ENCODE measurements at places on chromosomes 11 and 22.

- DNase-seq = no peak
Observed at GRCh38 chr22:42208362-42208761, 62.1 kb downstream of the TCF20 start.

DNA sequence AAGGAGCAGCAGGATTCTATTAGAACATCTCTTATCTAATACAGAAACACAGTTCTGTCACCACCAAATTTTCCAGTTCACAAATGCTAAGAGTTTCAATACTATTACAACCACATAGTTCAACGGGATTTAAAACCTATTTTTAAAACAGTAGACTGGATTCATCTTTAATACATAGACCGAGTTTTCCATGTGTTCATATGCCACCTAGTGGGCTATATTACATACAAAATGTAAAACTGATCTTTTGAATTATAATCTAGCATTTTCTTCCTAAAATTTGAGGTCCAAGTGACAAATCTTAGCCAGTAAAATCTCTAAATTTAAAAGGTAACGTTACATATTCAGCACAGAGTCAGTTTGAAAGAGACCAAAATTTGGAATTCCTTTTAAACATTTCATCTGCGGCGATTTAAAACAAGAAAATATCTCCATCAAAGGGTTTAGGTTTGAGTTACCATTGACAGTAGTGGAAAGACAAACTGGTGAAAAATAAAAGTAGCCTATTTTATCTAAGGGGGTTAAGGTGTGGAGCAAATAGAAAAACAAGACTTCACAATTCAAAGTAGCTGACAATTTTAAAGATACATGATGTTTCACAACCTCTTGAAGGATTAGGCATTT lies 269.3 kb upstream of the MPPED2 start:
- DNase-seq = no peak

DNA sequence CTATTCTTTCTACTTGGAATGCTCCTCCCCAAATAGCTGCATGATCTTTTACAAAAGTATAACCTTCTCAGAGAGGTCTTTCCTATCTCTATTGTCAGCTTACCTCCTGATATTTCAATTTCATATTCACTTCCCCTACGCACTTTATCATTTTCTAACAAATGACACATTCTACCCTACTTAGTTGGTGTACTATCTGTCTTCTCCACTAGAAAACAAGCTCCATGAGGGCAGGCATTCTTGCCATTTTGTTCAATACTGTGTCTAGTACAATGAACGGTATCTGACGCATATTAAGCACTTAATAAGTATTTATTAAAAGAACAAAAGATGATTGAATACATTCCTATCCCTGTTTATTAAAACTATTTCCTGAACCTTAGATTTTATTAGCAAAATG lies 96.5 kb upstream of the APOA1 start:
- no peak for DNase-seq

DNA sequence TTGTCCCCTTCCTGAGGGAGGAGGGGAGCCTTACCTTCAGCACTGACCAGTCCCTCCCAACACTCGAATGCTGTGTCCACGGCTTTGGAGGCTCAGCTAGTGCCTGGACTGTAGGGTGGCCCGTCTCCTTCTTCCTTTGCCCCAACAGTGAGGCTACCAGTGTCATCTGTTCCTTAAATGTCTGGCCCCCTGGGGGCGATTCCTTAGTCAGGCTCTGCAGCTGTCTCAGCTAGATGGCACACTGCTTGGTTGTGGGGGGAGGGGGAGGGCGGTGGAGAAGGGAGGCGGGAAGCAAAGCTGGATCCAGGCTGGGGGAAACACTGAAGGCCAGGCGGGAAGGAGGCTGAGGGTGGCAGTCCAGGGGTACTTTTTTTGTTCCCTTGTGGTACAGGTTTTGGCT lies at the start of gene IGSF22:
TSS of gene IGSF22 (minus strand) at position 149 of the 400 bp plus-strand sequence. CDS start 1,952 bp downstream, outside the sequence.
- DNase-seq = no peak

- no peak for DNase-seq
Observed at GRCh38 chr11:124889191-124890091, 8.2 kb downstream of the ROBO4 start.

GRCh38 chr11:45238724-45239123 lies 47.4 kb downstream of the SYT13 start:
- no peak for DNase-seq

DNA sequence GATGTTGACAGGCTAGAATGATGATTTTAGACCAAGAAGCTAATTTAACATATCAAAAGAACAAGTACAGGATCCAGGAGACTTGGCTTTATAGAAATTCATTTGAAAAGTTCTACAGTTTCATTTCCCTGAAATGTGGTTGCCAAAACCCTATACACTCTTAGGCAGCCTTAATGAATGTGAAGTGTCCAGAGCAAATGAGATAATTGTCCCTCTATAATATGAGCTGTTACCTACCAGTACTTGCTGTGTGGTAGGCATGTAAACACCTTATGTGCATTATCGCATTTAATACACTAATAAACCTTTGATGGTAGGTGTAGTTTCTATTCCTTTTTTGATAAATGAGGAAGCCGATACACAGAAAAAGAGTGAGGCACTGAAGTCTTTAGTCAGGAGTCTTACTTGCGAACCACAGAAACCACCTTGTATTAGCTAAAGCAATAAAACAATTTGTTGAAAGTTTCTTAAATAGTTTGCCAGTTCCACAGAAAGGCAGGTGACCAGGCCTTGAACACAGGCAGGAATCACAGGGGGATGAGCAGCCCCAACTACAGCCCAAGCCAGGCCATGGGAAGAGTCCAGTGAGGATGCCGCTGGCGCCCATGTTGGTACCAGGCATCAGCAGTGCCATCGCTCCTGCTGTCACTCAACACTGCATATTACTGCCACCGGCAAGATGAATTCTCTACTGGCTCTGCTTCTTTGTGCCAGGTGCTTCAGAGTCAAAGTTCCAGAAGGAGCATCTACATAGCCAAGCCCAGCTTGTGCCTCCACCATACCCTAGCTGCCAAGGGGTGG lies 81.7 kb downstream of the SWAP70 start:
- DNase-seq = no peak

GRCh38 chr22:29937940-29938693 lies 55.1 kb downstream of the MTMR3 start:
- peak; percentile 9 for DNase-seq

DNA sequence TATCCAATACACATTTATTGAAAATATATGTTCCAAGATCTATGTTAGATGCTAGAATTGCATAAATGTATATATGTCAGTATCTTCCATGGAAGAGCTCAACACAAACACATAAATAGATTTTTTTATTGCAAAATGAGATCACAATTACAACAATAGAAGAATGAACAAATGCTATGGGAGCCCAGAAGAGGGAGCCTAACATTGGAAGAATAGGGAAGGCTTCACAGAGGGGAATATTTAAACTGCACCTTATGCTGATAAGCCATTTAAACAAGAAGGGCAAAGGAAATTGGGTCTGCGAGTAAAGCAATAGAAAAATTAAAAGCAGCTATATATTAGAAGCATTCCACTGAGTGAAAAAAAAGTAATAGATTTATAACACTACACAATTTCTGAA lies 96.1 kb upstream of the LRRC55 start:
- no peak for DNase-seq

DNA sequence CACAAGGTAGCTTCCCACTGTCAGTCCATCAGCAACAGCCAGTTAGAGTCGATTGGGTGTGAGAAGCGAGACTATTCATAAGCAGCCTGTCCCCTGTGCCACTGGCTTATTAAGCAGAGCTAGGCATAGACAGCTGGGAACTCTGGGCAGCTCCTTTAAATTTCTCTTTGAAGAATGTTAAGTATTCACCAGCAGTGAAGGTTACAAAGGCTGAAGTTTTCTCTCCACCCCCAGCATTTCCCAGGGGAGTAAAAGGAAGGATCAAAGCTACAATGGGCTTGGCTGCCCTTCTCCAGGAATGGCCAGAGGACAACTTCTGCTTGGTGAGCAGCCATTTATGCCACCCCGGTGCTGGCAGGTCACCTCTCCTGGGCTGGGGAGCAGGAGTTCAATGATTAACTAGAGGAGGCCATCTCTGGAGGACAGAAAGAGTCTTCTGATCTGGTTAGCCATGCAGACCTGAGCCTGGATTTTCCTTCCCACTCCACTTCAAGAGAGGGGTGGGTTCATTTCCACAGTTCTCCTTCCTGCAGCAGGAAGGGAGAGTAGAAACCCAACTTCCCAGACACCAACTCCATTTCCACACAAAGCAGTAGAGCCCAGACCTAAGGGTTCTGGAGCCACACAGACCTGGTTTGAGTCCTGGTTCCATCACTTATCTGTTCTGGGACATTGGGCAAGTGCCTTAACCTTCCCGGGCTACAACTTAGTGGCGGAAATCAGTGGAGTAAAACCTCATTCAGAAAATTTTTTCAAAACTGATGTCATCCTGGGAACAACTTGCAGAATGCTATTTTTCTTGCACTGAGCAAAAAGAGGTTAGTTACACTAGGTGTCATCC lies 22.6 kb downstream of the POU2AF3 start:
- DNase-seq = no peak

- DNase-seq = no peak
Observed at GRCh38 chr11:131481303-131481702, 110.9 kb downstream of the NTM start.

DNA sequence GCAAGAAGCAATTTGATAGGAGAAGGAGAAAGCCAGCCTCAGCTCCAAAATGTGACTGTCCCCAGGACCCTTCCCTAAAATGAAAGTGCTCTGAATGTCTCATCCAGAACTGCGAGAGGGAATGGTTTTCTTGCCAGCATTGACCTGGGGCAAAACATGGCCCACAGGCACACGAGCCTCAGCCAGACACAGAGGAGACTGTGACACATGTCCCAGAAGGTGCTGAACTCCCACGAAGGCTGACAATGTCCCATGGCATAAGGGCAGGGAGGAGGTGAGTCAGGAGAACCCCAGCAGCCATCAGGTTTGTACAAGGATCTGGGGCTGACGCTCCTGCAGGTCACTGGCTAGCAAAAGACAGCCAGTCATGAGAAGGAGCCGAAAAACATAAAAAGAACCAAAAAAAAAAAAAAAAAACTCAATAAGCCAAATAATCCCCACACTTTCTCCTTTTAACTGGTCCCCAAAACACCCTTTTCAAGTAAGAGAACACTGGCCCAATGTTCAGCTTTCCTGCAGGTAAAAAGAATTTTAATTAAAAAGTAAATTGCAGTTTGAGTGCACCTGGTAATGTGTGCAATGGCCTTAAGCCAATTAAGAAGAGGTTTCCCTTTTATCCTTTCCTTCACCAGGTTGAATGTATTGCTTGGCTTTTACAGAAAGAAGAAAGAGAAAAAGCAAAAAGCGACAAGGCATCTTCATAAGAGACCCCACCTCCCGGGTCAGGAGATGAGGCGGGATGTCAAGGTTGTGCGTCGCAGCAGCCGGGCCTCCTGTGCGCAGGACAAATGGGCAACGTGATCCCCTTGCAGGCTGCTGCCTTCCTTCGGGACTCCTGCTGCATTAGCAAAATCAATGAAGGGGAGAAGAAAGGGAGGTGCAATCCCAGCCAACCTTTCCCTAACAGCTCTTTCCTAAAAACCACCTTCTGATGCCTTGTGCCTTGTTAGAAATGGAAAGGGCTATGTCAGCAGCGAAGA lies 43.6 kb downstream of the GALNT18 start:
- DNase-seq = no peak

- no peak for DNase-seq
Observed at GRCh38 chr11:14067686-14068085, 105.2 kb downstream of the SPON1 start.

- no peak for DNase-seq
Observed at GRCh38 chr11:90555477-90555876, 332.6 kb upstream of the CHORDC1 start.

- DNase-seq = no peak
Observed at GRCh38 chr11:73221451-73221850, 3.4 kb downstream of the P2RY2 start.

DNA sequence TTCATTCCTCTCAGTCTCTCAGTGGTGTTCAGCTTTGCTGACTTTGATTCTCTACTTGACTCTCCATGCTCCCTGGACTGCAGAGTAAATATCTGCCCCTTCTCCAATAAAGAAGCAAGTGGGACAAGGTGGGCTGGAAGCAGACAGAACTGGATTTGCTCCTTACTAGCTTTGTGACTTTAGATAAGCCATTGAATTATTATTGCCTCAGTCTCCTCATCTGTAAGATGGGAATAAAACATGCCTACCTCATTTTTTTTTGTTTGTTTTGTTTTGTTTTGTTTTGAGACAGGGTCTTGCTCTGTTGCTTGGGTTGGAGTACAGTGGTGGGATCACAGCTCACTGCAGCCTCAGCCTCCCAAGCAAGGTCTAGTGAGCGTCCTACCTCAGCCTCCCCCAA lies 44.6 kb downstream of the WT1 start:
- no peak for DNase-seq

DNA sequence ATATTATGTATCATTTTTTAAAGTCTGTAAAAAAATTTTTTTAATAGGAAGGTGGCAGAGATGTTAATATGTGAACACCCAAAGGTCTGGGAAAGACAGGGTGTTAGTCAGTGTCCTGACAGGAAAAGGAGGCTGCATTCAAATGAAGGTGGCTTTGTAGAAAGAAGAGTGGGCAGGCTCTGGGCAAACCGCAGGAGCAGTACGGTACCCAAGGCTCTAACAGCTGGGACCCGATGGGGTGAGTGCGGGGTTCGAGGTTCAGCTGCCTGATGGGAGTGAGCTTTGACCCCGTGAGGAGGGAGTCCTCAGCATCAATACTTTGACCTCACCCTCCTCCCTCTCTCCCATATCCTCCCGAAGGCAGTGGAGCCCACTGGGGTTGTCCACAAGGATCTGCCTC lies 142.5 kb downstream of the C11orf91 start:
- no peak for DNase-seq

DNA sequence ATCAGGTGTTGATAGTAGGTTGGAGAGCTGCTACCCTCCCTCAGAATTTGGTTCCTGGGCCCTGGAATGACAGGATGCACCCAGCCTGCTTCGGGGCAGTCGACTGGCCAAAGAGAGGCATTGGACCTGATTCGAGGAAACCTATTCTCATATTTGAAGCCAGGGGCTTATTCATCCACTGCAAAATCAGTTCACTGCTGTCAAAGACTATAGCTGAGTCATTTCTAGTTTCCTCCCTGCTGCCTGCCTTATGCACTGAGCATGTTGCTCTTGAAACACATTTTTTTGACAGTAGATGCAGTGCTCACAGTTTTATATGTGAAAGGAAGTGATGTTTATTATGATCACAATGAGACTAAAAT lies 565.4 kb downstream of the ETS1 start:
- DNase-seq = no peak

DNA sequence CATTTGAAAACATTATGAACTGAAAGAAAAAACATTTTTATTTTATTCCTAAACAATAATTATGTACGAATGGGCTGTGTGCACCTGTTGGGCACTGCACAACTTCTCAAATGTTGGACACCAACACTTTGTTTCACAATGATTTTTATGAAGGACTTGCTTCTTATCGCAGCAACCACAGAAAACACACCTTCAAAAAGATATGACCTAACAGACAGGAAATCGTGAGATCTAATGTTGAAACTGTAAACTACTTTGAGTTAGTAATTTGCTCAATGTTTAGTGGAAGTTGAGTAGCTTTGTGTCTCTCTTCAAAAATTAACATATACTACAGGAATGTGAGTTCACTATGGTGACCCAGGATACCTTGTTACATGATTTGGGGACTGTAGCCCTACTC lies 98.6 kb downstream of the NXPE2 start:
- no peak for DNase-seq

Data from stimulated activated CD4-positive, alpha-beta T cell treated with anti-CD3 and anti-CD28 coated beads, Interleukin-12 subunit alpha, Interleukin-12 subunit beta, amount 100 ng/mL, for 48 hours (primary cell).